ENCODE measurements at places on chromosomes 4 and X. TPM values are rescaled to one million over a fixed set of nuclear protein-coding genes. Genes with fewer than 3 reads are reported as not detected.
A peak's percentile ranks its signal among the peaks of the same experiment; 100 is the strongest.

MGAT4D gene
- total RNA-seq: not detected

DNA sequence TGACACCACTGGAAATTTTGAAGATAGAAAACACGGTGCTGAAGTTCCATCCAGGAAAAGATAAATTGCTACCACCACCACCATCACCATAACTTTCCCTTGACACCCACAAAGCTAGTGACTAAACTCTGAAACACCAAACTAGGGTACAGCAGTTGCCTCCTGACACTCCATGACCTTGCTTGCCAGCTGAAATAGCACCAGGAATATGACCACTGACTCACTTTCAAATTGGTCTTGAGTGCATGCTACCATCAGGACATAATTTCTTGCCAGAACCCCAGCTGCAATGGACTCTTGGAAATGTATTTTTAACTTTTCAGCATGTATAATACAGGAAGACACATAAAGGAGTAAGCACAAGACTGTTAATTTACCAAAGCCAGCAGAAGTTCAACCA, 283.3 kb downstream of the CENPC start:
- no peak overlapping the region for H3K27ac ChIP-seq
- DNase-seq: no peak
- no peaks in the 10 kb centered on the region for H3K27me3 ChIP-seq
- no peaks in the 10 kb centered on the region for H3K36me3 ChIP-seq

DNA sequence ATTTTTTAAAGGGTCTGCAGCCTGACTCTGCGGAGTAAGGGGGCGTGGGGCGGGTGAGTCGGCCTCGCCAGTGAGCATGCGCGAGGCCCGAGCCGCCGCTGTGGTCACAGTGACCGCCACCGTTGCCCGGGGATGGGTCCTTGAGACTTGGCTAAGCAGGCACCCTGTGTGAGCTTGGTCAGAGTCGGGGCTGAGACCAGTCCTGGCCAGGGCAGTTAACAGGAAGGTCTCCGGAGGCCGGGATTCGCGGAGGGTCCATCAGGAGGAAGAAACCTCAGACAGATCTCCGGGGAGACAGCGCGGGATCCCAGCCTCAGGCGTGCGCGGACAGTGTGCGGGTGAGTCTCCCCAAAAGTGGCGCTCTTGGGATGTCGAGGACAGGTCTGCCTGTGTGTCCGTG, 1384.4 kb upstream of the PCDH10 start:
- H3K36me3 ChIP-seq: no peaks in the 10 kb centered on the region
- no peak for DNase-seq
- H3K4me1 ChIP-seq: no peaks in the 10 kb centered on the region
- H3K27ac ChIP-seq: no peak overlapping the region
- no peaks in the 10 kb centered on the region for H3K27me3 ChIP-seq

GRCh38 chr4:6476893-6477292, 4.5 kb upstream of the PPP2R2C start:
- no peak overlapping the region for H3K27ac ChIP-seq
- H3K4me1 ChIP-seq: no peaks in the 10 kb centered on the region
- DNase-seq: no peak
- no peaks in the 10 kb centered on the region for H3K27me3 ChIP-seq

DNA sequence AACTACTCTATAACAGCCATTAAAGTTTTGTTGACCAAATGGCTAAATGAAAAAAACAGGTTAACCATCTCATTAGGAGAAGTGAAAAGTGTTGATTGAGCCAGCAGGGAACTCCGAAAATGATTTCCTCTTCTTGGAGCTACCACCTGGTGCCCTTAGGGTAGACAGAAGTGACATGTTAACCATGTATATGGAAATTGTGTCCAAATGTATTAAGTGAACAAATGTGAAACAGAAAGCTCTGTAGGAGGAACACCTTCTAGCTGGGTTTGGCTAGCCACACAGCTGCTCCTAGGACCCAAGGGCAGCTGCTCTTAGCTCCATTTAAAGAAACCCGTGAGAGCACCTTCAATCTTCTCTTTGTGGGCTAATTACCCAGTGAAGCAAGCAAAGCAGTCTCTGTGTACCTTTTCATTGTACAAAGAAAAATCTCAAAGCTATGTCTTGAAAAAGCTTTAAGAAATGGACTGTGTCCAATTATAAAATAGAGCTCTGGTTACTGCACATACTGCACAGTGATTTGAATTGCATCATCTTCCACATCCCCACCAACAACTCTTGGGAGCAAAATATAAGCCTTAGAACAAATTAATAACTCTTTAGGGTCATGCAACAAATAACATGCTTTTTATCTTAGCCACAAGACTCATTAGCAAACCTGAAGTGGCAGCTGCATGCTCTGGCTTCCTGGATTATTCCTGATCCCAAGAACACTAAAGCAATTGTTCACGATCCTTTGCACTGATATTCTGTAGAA, 59.2 kb upstream of the PARM1 start:
- H3K4me3 ChIP-seq: no peak overlapping the region
- no peak overlapping the region for H3K27ac ChIP-seq
- no peaks in the 10 kb centered on the region for H3K4me1 ChIP-seq
- no peak for DNase-seq

DNA sequence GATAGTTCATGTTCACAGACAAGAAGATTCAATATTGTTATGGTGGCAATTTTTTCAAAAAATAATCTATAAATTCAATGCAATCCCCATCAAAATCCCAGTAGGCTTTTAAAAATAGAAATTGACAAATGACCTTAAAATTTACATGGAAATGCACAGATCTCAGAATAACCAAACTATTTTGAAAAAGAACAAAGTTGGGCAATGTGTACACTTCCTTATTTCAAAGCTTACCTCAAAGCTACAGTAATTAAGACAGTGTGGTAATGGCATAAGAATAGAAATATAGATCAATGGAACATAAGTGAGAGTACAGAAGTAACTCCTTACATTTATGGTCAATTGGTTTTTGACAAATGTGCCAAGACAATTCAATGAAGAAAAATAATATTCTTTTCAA, 39.0 kb downstream of the FRMD7 start:
- no peak overlapping the region for H3K27ac ChIP-seq
- H3K4me3 ChIP-seq: no peak overlapping the region
- DNase-seq: no peak

PCDH11X gene
- total RNA-seq: not detected

- H3K4me1 ChIP-seq: no peaks in the 10 kb centered on the region
- peaks cover 7% of the 10 kb centered on the region for H3K36me3 ChIP-seq
- no peaks in the 10 kb centered on the region for H3K27me3 ChIP-seq
- no peak overlapping the region for H3K27ac ChIP-seq
- no peak overlapping the region for H3K4me3 ChIP-seq
Measured at GRCh38 chrX:56763556-56764152, 34.6 kb downstream of the NBDY start.

ERCC6L gene
- total RNA-seq: 0.23 TPM

DNA sequence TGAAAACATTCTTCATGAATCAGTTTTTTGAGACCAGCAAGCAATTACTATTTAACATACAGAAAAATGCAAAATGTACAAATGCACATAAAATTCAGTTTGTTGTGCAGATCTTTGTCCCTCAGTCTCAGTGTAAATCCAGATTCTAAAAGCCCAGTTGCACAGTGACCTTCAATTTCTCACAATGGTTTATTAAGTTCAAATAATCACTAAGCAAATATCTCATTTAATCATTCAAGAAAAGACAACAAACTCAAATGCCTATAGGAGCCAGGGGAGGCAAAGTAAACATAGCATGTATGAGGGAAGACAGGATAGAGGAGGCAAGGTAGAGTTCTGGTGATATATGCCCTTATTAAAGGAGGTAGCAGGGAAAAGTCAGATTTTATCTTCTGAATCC, 82.8 kb downstream of the PPP3CA start:
- no peaks in the 10 kb centered on the region for H3K36me3 ChIP-seq
- no peak overlapping the region for H3K27ac ChIP-seq
- H3K27me3 ChIP-seq: no peaks in the 10 kb centered on the region
- DNase-seq: no peak
- no peak overlapping the region for H3K4me3 ChIP-seq

- H3K36me3 ChIP-seq: no peaks in the 10 kb centered on the region
- peaks cover 19% of the 10 kb centered on the region for H3K4me1 ChIP-seq
- H3K27me3 ChIP-seq: no peaks in the 10 kb centered on the region
- no peak for DNase-seq
- no peak overlapping the region for H3K4me3 ChIP-seq
Measured at GRCh38 chr4:8471211-8471875, 30.8 kb downstream of the TRMT44 start.

DNA sequence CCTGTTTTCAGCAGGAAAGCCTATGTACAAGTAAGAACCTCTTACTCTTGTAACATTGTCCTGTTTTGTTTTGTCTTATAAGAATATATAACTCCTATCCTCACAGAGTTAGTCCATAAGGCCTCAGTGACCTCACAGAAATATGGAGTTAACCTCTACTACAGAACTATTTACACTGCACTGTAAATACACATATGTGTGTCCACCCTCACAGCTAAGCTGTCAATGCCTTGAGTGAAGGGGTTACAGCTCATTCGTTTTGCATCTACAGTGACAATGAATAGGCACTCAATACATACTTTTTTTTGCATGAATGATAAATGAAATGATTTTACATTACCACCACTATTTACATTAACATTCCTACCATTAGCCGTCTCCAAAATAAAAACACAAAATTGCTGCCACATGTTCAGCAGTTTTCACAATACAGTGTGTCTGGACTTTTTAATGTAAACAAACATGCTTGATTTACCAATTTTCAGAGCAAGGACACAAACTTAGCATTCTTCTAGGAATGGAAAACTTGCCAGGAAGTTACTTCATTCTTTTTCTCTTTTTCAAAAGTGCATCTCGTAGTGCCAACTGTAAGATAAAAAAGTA, 9.5 kb upstream of the NAAA start:
- no peaks in the 10 kb centered on the region for H3K27me3 ChIP-seq
- H3K27ac ChIP-seq: no peak overlapping the region
- H3K4me1 ChIP-seq: no peaks in the 10 kb centered on the region
- H3K4me3 ChIP-seq: no peak overlapping the region

GRCh38 chr4:185573651-185574199, 38.4 kb upstream of the PDLIM3 start:
- H3K4me3 ChIP-seq: no peak overlapping the region
- H3K36me3 ChIP-seq: no peaks in the 10 kb centered on the region
- H3K27me3 ChIP-seq: no peaks in the 10 kb centered on the region
- no peak for DNase-seq

DNA sequence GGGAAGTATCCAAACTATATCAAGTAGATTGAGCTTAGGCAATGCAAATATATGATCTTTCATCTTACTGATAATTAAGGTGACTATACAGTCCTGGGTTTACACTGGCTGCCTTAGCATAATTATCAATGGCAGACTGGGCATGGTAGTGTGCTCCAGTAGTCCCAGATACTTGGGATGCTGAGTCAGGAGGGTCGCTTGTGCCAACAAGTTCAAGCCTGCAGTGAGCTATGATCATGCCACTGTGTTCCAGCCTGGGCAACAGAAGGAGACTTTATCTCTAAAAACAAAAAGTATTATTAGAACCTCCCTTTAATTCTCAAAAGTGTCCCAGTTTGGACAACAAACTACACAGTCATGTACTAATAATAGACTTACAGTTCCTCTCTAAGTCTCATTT, 99.4 kb upstream of the RASGEF1B start:
- DNase-seq: no peak
- H3K27me3 ChIP-seq: no peaks in the 10 kb centered on the region
- H3K4me1 ChIP-seq: peaks cover 7% of the 10 kb centered on the region
- no peak overlapping the region for H3K4me3 ChIP-seq
- no peaks in the 10 kb centered on the region for H3K36me3 ChIP-seq
- no peak overlapping the region for H3K27ac ChIP-seq

DNA sequence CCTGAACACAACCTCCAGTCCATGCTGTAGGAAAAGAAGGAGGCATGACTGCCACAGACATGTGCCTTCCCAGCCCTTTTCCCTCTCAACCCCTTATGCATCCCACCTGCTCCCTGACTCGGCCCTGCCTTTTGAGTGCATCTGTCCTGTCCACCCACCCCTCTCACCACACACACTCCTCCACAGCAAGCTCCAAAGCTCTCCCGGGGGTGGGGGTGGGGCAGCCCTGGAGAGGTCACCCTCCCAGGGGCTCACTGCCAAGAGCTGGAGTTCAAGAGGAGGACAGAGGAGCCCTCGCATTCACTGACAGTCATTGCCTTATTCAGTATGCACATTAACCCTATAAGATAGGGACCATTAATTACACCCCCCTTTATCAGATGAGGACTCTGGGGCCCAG, 46.6 kb upstream of the MAMLD1 start:
- H3K36me3 ChIP-seq: no peaks in the 10 kb centered on the region
- DNase-seq: peak; percentile 23
- H3K4me3 ChIP-seq: no peak overlapping the region
- H3K27me3 ChIP-seq: no peaks in the 10 kb centered on the region

RPL9 gene
- total RNA-seq: 557 TPM

GRCh38 chr4:168569066-168569930, 72.4 kb downstream of the PALLD start:
- no peaks in the 10 kb centered on the region for H3K27me3 ChIP-seq
- H3K27ac ChIP-seq: peak overlapping the region; percentile 47
- peaks cover 4% of the 10 kb centered on the region for H3K4me1 ChIP-seq
- H3K36me3 ChIP-seq: no peaks in the 10 kb centered on the region

DNA sequence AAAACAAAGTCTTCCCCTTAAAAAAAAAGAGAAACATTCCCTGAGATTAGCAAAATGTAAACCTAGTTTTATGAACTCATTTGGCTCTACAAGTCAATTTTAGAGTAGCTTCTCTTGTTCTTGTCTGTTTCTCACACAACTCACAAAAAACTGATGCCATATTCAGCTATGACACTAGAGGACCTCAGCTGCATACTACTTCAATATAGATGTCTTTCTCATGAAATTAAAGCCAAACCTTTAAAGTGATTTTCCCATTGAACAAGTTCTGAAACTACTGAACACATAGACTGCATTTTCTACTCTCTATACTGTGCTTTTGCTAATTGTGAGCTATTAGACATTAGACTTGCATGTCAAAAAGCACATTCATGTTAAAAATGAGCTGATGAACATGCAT, 49.8 kb downstream of the TBCK start:
- no peaks in the 10 kb centered on the region for H3K27me3 ChIP-seq
- H3K36me3 ChIP-seq: peaks cover 5% of the 10 kb centered on the region
- H3K4me3 ChIP-seq: no peak overlapping the region
- H3K4me1 ChIP-seq: peaks cover 22% of the 10 kb centered on the region

- no peaks in the 10 kb centered on the region for H3K27me3 ChIP-seq
- no peak overlapping the region for H3K27ac ChIP-seq
- DNase-seq: no peak
- H3K36me3 ChIP-seq: no peaks in the 10 kb centered on the region
- H3K4me3 ChIP-seq: no peak overlapping the region
Measured at GRCh38 chrX:23883737-23884354, 23.9 kb downstream of the APOO start.

- no peak for DNase-seq
- H3K36me3 ChIP-seq: no peaks in the 10 kb centered on the region
- no peak overlapping the region for H3K4me3 ChIP-seq
- H3K27ac ChIP-seq: no peak overlapping the region
- H3K4me1 ChIP-seq: no peaks in the 10 kb centered on the region
- no peaks in the 10 kb centered on the region for H3K27me3 ChIP-seq
Measured at GRCh38 chr4:54446581-54446980, 211.2 kb upstream of the KIT start.

- H3K4me3 ChIP-seq: no peak overlapping the region
- H3K36me3 ChIP-seq: no peaks in the 10 kb centered on the region
- H3K27ac ChIP-seq: no peak overlapping the region
Measured at GRCh38 chr4:85831647-85832046, 356.7 kb downstream of the ARHGAP24 start.

JCHAIN gene
- 55.4 TPM for total RNA-seq

- DNase-seq: no peak
- H3K4me1 ChIP-seq: peaks cover 3% of the 10 kb centered on the region
- no peak overlapping the region for H3K27ac ChIP-seq
- no peaks in the 10 kb centered on the region for H3K27me3 ChIP-seq
Measured at GRCh38 chr4:23819041-23819511, 70.8 kb downstream of the PPARGC1A start.

HGFAC gene
- total RNA-seq: 0.15 TPM
